ENCODE measurements at places on chromosomes 2 and 18. TPM values are rescaled to one million over a fixed set of nuclear protein-coding genes. Genes with fewer than 3 reads are reported as not detected.

AGPS gene
- total RNA-seq: 38.7 TPM

CBLN2 gene
- total RNA-seq: not detected

CNDP1 gene
- total RNA-seq: 0.31 TPM

COL5A2 gene
- total RNA-seq: 21.8 TPM

SNTG2 gene
- 9.9 TPM for total RNA-seq

TRIM54 gene
- total RNA-seq: 0.18 TPM

CLEC4F gene
- total RNA-seq: 1.2 TPM

PROC gene
- not detected for total RNA-seq

MPP4 gene
- total RNA-seq: not detected

FBXO48 gene
- total RNA-seq: 0.96 TPM

MYL1 gene
- 0.42 TPM for total RNA-seq

TMEM163 gene
- 10.1 TPM for total RNA-seq

NCKAP5 gene
- 7.3 TPM for total RNA-seq

CDCA7 gene
- 5.5 TPM for total RNA-seq

SLC4A1AP gene
- 19.7 TPM for total RNA-seq

MRO gene
- total RNA-seq: 1.9 TPM

STRADB gene
- total RNA-seq: 20.7 TPM

OSR1 gene
- total RNA-seq: 34.7 TPM

STPG4 gene
- total RNA-seq: not detected

ATP8B1 gene
- total RNA-seq: 171 TPM

All from ureter (tissue), 1 donor.